Adipose tissue (tissue), 3 donors: ENCODE measurements at places on chromosomes 12 and 14. TPM values are rescaled to one million over a fixed set of nuclear protein-coding genes. Genes with fewer than 3 reads are reported as not detected.

Gene LMO3
- 74.8 TPM for polyA plus RNA-seq

Gene RTL1
- 0.01 TPM for polyA plus RNA-seq

Gene TNFAIP2
- 266 TPM for polyA plus RNA-seq

Gene BHLHE41
- polyA plus RNA-seq: 4.8 TPM
